ENCODE measurements at places on chromosomes 4 and X.

- H3K4me1 ChIP-seq: no peaks in the 10 kb centered on the region
- H3K36me3 ChIP-seq: no peaks in the 10 kb centered on the region
- no peak overlapping the region for H3K27ac ChIP-seq
- H3K27me3 ChIP-seq: peaks cover 12% of the 10 kb centered on the region
- DNase-seq: no peak
These were observed 9.0 kb upstream of the CHIC2 start for GRCh38 chr4:54073271-54073880.

- H3K4me1 ChIP-seq: peaks cover 18% of the 10 kb centered on the region
- DNase-seq: no peak
- peaks cover 32% of the 10 kb centered on the region for H3K27me3 ChIP-seq
- H3K27ac ChIP-seq: no peak overlapping the region
- no peak overlapping the region for H3K4me3 ChIP-seq
These were observed 1.5 kb downstream of the EVC start for GRCh38 chr4:5712517-5712916.

GRCh38 chr4:119707336-119707735, 78.7 kb upstream of the PDE5A start:
- H3K27ac ChIP-seq: no peak overlapping the region
- H3K36me3 ChIP-seq: no peaks in the 10 kb centered on the region
- H3K27me3 ChIP-seq: peaks cover 14% of the 10 kb centered on the region
- no peak overlapping the region for H3K4me3 ChIP-seq
- no peaks in the 10 kb centered on the region for H3K4me1 ChIP-seq
- no peak for DNase-seq

DNA sequence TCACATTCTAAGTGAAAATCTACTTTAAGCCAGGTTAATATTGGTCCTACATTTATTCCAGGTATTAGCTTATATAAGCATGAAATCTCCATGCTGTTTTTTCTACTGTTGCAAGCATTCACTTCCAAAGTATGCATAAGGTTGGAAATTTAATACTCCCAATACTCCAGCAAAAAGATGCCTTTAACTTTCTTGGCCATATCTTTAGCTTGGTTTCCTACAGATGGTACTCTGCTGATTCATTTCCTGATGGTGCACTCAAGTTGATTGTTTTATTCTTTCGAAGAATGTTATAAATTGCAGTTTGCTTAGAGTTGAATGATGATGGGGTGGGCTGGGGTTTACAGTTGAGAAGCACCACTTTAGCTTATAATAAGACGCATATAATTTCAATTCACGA, 330.2 kb downstream of the PTTG2 start:
- H3K36me3 ChIP-seq: peaks cover under 1% of the 10 kb centered on the region
- H3K27ac ChIP-seq: no peak overlapping the region
- H3K4me1 ChIP-seq: no peaks in the 10 kb centered on the region
- H3K27me3 ChIP-seq: no peaks in the 10 kb centered on the region
- no peak for DNase-seq
- H3K4me3 ChIP-seq: no peak overlapping the region

- no peak for DNase-seq
- no peaks in the 10 kb centered on the region for H3K4me1 ChIP-seq
- H3K36me3 ChIP-seq: no peaks in the 10 kb centered on the region
- no peaks in the 10 kb centered on the region for H3K27me3 ChIP-seq
- H3K4me3 ChIP-seq: no peak overlapping the region
These were observed 37.1 kb downstream of the EFHC2 start for GRCh38 chrX:44306356-44306755.

DNA sequence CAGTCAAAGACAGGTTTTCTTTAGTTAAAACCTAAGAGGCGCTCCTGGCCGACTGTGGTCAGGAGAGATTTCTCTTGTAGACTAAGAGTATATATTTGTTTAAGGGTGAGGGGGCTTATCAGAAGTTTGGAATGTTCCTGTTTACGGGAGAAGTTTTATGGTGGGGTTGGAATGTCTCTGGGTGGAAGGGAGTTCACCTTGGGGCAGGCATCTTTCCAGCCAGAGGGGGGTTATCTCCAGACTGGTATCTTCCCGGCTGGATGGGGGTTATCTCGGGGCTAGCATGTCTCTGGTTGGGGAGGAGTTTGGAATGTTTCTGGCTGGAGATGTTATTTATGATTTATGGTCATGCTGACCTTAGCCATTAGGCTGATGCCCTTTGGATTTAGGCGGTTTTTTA, 116.0 kb downstream of the COX7B2 start:
- no peaks in the 10 kb centered on the region for H3K4me1 ChIP-seq
- H3K36me3 ChIP-seq: no peaks in the 10 kb centered on the region
- no peaks in the 10 kb centered on the region for H3K27me3 ChIP-seq
- H3K27ac ChIP-seq: no peak overlapping the region

- H3K36me3 ChIP-seq: no peaks in the 10 kb centered on the region
- H3K27me3 ChIP-seq: no peaks in the 10 kb centered on the region
- no peaks in the 10 kb centered on the region for H3K4me1 ChIP-seq
- H3K27ac ChIP-seq: no peak overlapping the region
These were observed 184.1 kb downstream of the IL1RAPL2 start for GRCh38 chrX:104749951-104750610.

- H3K27me3 ChIP-seq: no peaks in the 10 kb centered on the region
- H3K36me3 ChIP-seq: no peaks in the 10 kb centered on the region
- no peak overlapping the region for H3K27ac ChIP-seq
- no peak for DNase-seq
- H3K4me3 ChIP-seq: no peak overlapping the region
- no peaks in the 10 kb centered on the region for H3K4me1 ChIP-seq
These were observed 977.1 kb upstream of the PRKX start for GRCh38 chrX:4690521-4690920.

DNA sequence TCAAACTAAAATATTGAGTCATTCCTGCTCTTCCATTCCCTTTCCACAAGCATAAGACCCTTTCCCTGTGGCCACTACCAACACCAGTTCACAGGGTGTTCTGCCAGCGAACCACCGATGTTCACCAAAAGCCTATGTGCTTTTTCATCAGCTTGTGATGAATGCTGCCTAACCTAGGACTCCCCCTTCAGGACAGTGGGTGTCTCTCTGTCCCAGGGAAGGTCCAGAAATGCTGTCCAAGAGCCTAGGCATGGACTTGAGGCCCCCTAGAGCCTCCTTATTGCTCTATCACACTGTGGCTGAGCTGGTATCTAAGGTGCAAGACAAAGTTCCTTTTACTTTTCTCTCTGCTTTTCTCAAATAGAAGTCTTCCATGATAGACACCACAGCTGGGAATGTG, 1015.6 kb downstream of the PCDH19 start:
- no peak for DNase-seq
- H3K4me1 ChIP-seq: no peaks in the 10 kb centered on the region
- H3K27ac ChIP-seq: no peak overlapping the region
- no peaks in the 10 kb centered on the region for H3K36me3 ChIP-seq

- DNase-seq: no peak
- H3K4me1 ChIP-seq: peaks cover 8% of the 10 kb centered on the region
- H3K4me3 ChIP-seq: no peak overlapping the region
These were observed 25.9 kb downstream of the CSF2RA start for GRCh38 chrX:1294301-1295067.

GRCh38 chr4:89788206-89789072, 48.5 kb downstream of the SNCA start:
- H3K4me1 ChIP-seq: no peaks in the 10 kb centered on the region
- H3K36me3 ChIP-seq: no peaks in the 10 kb centered on the region
- H3K27me3 ChIP-seq: no peaks in the 10 kb centered on the region
- no peak for DNase-seq
- no peak overlapping the region for H3K27ac ChIP-seq
- H3K4me3 ChIP-seq: no peak overlapping the region

DNA sequence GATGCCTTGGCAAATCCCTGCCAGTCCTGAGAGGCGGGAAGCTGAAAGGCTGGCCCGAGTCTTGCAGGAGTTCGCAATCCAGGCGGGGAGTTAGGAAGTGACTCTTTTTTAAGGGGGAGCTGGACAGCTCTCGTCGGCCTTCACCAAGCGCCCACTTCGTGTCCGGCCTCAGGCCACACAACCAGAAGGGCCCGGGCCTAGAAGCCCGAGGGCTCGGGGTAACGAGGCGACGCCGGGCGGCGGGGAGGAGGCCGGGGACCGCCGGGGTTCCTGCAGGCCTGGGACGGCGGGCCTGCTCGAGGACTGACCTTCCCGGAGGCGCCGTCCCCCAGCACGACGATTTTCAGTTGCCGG, 395 bp downstream of the RAB28 start:
- peaks cover 26% of the 10 kb centered on the region for H3K4me1 ChIP-seq
- DNase-seq: no peak
- peak overlapping the region; percentile 98 for H3K27ac ChIP-seq

DNA sequence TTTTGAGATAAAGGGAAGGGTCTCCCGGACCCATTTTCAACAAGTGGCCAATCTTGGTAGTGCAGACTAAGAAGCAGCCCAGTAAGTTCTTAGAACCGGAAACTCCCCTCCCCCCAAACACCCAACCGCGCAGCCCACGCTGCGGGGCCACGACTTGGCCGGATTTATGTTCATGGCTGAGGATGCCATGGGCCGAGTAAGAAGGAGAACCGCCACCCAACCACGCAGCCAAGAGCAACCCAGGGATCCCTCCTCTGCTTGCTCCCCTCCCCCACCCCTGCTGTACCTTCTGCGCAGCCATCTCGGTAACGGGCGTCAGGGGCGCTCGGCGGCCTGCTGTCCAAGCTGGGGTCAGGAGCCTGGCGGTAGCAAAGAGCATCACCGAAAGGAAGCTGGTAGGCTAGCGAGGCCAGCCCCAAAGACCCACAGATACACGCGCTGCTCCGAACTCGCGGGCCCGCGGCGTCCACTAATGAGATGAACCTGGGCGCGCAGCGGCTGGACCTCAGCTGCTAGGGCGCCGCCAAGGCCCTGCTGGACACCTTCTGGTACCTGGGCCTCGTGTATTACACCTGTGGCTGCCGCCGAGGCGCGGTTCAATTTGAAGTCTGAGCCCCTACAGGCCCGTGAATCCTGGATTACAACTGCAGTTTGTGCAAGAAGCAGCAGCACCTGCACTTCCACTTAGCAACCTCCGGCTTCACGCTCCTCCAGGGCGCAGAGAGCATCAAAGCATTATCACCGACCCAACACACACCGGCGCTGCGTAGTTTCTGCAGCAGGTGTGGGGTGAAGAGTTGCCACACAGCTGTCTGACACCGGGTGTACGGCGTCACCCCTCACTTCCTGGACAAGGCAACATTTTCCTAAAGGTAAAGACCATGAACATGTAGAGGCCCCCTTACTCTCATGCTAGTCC, 63.4 kb downstream of the NUDT10 start:
- peak; percentile 55 for DNase-seq
- H3K27me3 ChIP-seq: no peaks in the 10 kb centered on the region
- no peaks in the 10 kb centered on the region for H3K4me1 ChIP-seq
